ENCODE measurements at places on chromosomes 13 and 19. TPM values are rescaled to one million over a fixed set of nuclear protein-coding genes. Genes with fewer than 3 reads are reported as not detected.

DNA sequence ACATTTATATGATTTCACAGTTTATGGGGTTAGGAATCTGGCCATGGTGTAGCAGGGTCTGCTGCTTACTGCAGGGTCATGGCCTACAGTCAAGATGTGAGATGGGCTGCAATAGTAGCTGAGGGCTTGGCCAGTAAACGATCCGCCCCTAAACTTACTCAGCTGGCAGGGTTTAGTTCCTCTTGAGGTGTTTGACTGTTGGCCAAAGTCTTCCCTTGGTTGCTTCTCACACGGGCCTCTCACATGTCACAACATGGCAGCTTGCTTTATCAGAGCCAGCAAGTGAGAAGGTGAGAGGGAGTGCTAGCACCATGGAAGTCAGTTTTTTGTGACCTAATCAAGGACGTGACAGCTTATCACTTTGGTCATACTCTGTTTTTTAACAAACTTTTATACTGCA lies 77.1 kb downstream of the DNAJC3 start:
- no peak overlapping the region for H3K27ac ChIP-seq
- no peaks in the 10 kb centered on the region for H3K36me3 ChIP-seq
- H3K4me3 ChIP-seq = no peak overlapping the region
- no peaks in the 10 kb centered on the region for H3K4me1 ChIP-seq

DNA sequence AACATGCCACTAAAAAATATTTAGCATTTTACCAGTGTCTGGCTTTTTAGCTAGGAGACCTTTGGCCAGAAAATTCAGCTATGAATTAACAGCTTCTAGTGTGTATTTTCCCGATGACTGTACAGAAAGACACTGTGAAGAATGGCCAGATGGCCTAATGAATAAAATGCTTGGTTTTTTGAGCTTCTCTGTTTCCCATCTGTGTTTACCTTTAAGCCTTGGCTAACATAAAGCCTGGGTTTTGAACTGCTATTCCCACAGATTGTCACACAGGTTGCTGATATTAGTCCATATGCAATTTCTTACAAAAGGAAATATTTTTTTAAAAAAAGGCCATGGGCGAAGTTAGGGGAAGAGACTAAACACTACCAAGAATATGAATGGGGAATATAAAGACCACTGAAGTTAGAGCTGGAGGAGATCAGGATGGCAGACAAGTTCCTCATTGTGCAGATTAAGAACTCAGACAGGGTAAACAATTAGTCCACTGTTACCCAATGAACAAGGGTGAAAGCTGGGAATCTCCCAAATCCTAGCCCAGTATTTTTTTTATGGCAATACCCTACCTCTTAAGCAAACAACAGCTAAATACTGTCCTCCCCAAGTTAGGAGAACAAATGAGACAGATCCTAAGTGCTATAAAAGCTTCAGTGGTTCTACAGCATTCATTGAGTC lies 95.1 kb downstream of the DCT start:
- no peaks in the 10 kb centered on the region for H3K27me3 ChIP-seq
- no peaks in the 10 kb centered on the region for H3K36me3 ChIP-seq
- H3K4me1 ChIP-seq = no peaks in the 10 kb centered on the region
- H3K4me3 ChIP-seq = no peak overlapping the region
- H3K27ac ChIP-seq = no peak overlapping the region

DNA sequence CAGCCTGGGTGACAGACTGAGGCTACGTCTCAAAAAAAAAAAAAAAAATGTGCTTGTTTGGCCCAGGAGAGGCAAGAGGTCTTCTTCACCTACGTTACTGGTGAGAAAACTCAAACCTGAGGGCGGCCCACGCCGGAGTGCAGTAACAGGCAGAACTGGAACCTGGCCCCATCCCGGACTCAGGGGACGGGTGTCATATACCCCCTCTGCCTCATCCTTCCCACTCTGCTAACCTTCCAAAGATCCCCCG lies 414 bp upstream of the ADAT3 start:
- no peaks in the 10 kb centered on the region for H3K36me3 ChIP-seq
- DNase-seq = no peak
- H3K27ac ChIP-seq = no peak overlapping the region
- no peaks in the 10 kb centered on the region for H3K27me3 ChIP-seq
- H3K4me3 ChIP-seq = no peak overlapping the region

- no peak overlapping the region for H3K27ac ChIP-seq
- H3K36me3 ChIP-seq = no peaks in the 10 kb centered on the region
- H3K27me3 ChIP-seq = no peaks in the 10 kb centered on the region
- H3K4me3 ChIP-seq = no peak overlapping the region
- DNase-seq = no peak
These were observed 1213.1 kb downstream of the OLFM4 start for GRCh38 chr13:54241719-54242118.

DNA sequence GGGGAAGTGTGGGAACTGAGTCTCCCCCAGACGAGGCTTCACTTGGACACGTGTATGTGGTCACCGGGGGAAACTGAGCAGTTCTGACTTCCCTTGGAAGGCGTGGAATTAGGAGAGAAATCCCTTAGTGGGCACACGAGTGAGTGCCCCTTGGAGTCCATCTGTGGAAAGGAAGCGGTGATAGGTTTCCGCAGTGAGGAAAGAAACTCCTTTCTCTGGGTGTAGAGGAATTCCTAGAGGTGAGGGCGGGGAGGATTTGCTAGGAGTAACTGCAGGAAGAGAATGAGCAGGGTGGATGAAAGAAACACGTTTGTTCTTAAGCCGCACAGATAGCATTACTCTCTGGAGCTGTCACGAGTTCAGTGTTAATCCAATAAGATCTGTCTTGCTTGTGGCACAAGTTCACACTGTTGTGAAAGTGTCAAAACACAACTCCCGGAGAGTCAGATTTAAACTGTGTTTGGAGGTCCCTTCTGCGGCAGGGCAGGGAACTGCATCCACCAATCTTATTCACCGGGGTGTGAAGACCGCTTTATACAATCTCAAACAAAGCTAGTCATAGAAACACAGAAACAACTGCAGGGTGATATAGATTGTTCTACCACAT lies 1.2 kb downstream of the KL start:
- peaks cover 8% of the 10 kb centered on the region for H3K4me1 ChIP-seq
- peaks cover 46% of the 10 kb centered on the region for H3K27me3 ChIP-seq
- no peak overlapping the region for H3K4me3 ChIP-seq
- peak; percentile 30 for DNase-seq
- no peak overlapping the region for H3K27ac ChIP-seq
- H3K36me3 ChIP-seq = no peaks in the 10 kb centered on the region

DNA sequence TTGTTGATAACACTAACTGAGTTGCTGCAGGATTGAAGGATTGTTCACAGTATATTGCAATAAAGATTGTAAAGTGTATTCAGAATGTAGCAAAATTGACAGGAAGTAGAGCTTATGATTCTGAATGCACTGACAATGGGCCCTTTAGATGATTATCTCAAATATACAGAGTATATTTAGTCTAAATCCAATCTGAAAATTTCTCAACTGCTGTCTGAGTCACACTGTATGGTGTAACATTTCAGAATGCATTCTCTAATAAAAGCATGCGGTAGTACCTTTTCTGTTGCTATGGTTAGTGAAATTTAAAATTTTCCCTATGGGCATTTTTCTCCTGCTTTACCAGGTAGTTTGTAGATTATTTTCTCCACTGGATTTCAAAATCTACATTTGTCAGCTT lies 365.2 kb downstream of the PCDH17 start:
- H3K27me3 ChIP-seq = no peaks in the 10 kb centered on the region
- DNase-seq = no peak
- no peak overlapping the region for H3K27ac ChIP-seq
- no peaks in the 10 kb centered on the region for H3K36me3 ChIP-seq

- DNase-seq = no peak
- no peak overlapping the region for H3K27ac ChIP-seq
- no peaks in the 10 kb centered on the region for H3K36me3 ChIP-seq
- H3K27me3 ChIP-seq = no peaks in the 10 kb centered on the region
- H3K4me1 ChIP-seq = no peaks in the 10 kb centered on the region
- no peak overlapping the region for H3K4me3 ChIP-seq
These were observed 12.1 kb downstream of the GPR18 start for GRCh38 chr13:99246100-99246499.

DNA sequence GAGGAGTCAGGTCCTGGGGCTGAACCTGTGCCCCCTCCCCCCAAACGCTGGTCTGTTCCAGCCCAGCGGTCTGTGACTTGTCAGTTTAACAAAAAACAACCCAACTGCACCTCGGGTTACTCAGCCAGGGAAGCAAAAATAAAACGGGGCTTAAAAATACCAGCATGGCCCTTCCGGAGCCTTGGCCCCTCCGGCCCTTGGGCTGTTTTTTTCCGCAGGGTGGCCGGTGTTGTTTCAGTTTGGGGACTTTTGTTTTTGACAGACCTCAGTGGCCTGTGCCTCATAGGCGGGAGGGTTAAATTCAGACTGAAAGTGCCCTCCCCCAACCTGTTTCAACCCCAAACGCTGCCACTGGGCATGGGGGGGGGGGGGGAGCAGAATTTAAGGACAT lies 4.0 kb downstream of the TCF3 start:
- no peak overlapping the region for H3K4me3 ChIP-seq
- peaks cover 2% of the 10 kb centered on the region for H3K4me1 ChIP-seq
- no peak for DNase-seq
- no peak overlapping the region for H3K27ac ChIP-seq

- H3K4me1 ChIP-seq = no peaks in the 10 kb centered on the region
- no peaks in the 10 kb centered on the region for H3K27me3 ChIP-seq
- H3K4me3 ChIP-seq = no peak overlapping the region
- DNase-seq = no peak
These were observed 48.7 kb upstream of the ZNF507 start for GRCh38 chr19:32296694-32297093.

DNA sequence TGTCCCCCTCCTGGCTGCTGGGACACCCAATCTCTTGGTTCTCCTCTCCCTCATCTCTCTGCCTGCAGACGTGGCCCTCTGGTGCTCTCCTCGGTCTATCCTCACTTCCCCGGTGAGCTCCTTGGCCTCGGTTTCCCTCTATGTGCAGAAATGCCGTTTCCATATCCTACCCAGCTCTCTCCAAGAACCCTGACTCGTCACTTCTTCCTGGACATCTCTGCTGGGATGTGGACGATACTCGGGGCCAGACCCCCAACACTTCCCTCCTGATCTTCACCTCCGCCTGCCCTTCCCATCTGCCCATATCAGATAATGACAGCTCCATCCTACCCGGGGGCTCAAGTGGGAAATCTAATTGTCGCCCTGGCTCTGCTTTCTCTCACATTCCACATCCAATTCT lies 7.9 kb downstream of the AP2S1 start:
- H3K27me3 ChIP-seq = no peaks in the 10 kb centered on the region
- H3K4me3 ChIP-seq = no peak overlapping the region
- peaks cover 6% of the 10 kb centered on the region for H3K36me3 ChIP-seq
- no peak overlapping the region for H3K27ac ChIP-seq
- DNase-seq = no peak

GRCh38 chr19:27709496-27709895 lies 1503.5 kb downstream of the UQCRFS1 start:
- no peak for DNase-seq
- H3K27me3 ChIP-seq = no peaks in the 10 kb centered on the region
- no peak overlapping the region for H3K4me3 ChIP-seq
- no peaks in the 10 kb centered on the region for H3K36me3 ChIP-seq
- no peak overlapping the region for H3K27ac ChIP-seq

CCDC194 gene
- total RNA-seq = not detected

CPB2 gene
- not detected for total RNA-seq

WDFY2 gene
- 5.5 TPM for total RNA-seq

FAM216B gene
- total RNA-seq = not detected

PTH2 gene
- not detected for total RNA-seq

CYP2A6 gene
- total RNA-seq = not detected

LYPD4 gene
- not detected for total RNA-seq

ADGRE1 gene
- total RNA-seq = not detected

BRSK1 gene
- 0.46 TPM for total RNA-seq

All from endothelial cell of umbilical vein (primary cell).